ENCODE measurements at places on chromosomes 5 and 9.

DNA sequence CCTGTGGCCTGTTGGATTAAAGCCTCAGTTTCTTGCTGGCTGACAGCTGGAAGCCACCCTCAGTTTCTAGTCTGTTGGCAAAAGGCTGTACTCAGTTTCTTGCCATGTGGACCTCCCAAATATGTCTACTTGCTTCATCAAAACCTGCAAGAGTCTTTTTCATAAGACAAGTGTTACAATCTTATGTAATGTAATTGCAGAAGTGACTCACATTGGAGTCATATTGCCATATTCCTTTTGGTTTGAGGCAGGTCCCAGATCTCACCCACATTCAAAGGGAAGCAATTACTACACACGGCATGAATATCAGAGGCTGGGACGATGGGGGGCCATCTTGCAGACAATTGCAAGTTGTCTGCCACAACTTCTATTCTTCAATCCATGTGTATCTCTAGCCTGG lies 286.7 kb upstream of the IL12B start:
- DNase-seq: no peak

DNA sequence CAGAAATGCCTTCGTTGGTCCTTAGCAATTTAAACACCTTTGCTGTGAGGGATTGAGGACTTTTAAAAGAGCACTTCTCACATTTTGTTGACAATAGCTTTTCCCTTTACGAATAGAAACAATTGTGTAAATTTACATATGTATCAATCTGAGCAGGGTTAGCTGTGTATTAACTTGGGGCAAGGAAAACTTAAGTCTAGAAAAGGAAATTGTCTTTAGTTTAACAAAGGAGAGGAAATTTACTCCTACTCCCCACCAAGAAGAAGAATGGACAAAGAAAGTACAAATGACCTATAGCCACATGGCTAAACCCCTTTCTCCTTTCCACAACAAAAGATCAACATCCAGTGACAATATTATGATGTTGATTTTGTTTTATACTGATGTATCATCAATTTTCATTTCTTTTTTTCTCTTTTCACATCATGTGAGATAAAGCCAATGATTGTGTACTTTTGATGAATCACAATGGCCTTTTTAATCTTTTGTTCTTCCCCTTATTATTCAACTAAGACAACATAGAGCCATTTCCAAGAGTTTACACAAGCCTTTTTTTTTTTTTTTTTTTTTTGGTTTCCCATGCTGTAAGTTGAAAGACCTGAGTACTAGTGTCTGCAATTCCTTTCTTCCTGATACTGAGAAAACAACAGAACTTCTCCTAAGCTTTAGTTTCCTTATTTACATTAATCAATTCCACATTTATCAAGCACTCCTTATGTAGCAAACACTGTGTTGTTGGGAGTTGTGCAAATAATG lies 19.0 kb downstream of the FOXB2 start:
- no peak for DNase-seq

DNA sequence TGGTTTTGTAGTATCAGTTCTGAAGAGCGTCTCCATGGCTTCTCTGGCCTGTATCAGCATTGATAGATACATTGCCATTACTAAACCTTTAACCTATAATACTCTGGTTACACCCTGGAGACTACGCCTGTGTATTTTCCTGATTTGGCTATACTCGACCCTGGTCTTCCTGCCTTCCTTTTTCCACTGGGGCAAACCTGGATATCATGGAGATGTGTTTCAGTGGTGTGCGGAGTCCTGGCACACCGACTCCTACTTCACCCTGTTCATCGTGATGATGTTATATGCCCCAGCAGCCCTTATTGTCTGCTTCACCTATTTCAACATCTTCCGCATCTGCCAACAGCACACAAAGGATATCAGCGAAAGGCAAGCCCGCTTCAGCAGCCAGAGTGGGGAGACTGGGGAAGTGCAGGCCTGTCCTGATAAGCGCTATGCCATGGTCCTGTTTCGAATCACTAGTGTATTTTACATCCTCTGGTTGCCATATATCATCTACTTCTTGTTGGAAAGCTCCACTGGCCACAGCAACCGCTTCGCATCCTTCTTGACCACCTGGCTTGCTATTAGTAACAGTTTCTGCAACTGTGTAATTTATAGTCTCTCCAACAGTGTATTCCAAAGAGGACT lies 1.5 kb downstream of the GPR21 start:
- DNase-seq: no peak

GRCh38 chr5:124719113-124719967 lies 27.1 kb downstream of the ZNF608 start:
- no peak for DNase-seq

GRCh38 chr5:72878854-72879253 lies 62.4 kb downstream of the TNPO1 start:
- no peak for DNase-seq

GRCh38 chr9:122904466-122904822 lies 715 bp downstream of the RC3H2 start:
- peak; percentile 54 for DNase-seq

DNA sequence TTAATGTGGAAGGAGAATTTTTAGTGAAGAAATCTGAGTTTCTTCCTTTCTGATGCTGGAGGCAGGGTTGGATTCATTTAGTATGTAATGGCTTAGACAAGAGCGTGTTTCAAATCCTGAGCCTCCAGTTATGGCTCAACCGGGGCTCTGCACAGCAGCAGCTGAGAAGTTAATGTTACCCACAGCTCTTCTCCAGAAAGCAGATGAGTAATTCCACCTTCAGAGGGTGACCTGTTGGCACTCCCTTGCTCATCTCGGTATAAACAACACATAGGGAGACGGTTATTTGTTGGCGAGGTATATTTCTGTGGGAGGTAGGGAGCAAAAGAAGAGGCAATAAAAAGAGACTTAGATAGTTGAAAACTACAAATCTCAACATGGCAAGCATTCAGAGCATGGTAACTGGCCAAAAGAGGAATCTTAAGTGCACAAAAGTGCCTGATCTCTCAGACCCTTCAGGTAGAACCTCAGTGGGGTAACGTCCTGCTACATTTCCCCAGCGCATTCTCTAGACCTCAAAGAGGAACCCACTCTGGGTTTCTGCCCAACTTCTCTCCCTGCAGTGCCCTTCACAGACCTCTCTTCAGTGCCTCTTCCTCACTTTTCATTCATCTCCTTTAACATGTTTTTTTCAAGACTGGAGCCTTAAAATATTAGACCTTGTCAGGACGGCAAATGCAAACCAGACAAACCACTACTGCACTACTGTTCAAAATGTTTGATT lies 417.5 kb upstream of the ADAMTSL1 start:
- DNase-seq: no peak

DNA sequence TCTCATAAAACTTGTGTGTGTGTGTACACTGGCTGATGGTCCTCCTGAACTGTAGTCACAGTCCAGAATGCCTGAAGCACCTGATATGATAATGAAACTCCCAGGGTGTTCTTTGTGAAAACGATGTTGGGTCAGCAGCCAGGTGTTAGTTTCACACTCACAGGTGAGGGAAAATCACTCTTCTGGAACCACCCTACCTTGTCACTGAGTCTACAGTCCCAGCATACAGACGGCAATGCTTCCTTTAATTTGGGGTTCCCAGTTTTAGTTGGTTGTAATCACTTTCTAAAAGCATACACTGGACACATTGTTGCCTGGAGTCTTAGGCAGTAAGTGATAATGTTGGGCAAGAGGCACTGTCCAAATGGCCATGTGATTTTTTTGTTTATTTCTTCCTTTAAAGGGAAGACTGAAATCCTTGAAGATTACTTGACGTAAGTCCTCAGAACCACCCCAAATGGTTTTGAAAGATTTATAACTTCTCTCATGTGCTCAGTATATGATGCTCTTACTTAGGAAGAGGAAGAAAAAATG lies 18.2 kb upstream of the MGAT1 start:
- DNase-seq: no peak

- DNase-seq: no peak
Measured at GRCh38 chr9:90107040-90107725, 502.4 kb downstream of the GADD45G start.

DNA sequence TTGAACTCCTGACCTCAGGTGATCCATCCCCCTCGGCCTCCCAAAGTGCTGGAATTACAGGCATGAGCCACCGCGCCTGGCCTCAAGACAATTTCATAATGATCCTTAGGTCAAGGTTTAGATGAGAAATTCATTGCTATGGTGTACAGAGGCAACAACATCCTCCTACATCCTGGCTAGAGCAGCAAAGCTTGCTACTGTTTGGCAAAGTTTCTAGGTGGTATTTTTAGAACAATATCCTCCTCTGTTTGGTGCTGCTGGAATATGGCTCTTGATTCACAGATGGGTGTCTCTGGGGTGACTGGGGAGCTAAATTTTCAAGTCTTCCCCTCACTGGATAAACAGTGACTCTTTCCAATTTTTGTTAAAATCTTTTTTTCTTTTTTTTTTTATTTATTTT lies 30.6 kb downstream of the CRHBP start:
- DNase-seq: no peak

- no peak for DNase-seq
Measured at GRCh38 chr5:33611877-33612276, 171.1 kb downstream of the TARS1 start.

- no peak for DNase-seq
Measured at GRCh38 chr5:90949469-90950358, 391.1 kb downstream of the ADGRV1 start.

- no peak for DNase-seq
Measured at GRCh38 chr9:98720402-98720801, 11.7 kb upstream of the GABBR2 start.

- DNase-seq: peak; percentile 85
Measured at GRCh38 chr5:136769900-136770684, 404.7 kb upstream of the TRPC7 start.

- peak; percentile 66 for DNase-seq
Measured at GRCh38 chr5:11346336-11346735, 557.9 kb downstream of the CTNND2 start.

GRCh38 chr9:91727316-91727861 lies 222.6 kb downstream of the ROR2 start:
- peak; percentile 51 for DNase-seq

DNA sequence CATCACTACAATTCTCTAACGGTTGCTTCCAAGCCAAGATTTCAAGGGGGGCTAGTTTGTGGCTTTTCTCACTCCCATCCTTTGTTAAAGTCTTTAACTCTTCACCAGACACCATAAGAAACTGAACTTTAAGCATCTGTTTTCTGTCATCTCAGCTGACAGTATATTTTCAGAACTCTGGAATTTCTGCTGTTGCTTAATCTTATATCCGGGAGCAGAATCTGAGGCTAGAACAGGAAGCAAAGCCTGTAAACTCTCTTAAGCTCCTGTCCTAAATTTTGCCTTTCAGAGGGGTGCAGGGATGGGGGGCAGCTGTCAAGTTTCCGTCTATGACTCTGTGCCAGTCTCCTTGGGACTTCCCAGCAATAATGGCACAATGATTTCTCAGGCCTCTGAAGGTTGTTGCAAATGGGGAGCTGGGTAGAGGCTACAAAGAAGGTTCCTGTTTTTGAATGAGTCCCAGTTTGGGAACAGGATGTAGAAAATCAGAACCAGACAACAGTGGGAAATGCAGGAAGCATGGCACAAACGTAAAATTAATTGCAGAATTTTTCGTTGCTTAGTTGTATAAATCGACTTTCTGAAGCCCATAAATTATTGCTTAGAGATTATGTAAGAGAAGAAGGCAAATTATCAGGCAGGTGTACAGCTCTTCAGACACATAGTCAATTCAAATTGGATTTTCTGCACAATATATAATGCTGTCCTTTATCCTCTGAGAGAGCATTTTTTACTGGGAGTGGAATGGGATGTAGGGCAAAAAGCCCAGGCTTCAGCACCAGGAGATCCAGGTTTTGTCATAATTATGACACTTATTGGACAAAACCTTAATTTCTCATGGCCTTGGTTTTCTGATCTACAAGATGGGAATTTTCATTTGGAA lies 430.9 kb downstream of the DMAC1 start:
- no peak for DNase-seq

DNA sequence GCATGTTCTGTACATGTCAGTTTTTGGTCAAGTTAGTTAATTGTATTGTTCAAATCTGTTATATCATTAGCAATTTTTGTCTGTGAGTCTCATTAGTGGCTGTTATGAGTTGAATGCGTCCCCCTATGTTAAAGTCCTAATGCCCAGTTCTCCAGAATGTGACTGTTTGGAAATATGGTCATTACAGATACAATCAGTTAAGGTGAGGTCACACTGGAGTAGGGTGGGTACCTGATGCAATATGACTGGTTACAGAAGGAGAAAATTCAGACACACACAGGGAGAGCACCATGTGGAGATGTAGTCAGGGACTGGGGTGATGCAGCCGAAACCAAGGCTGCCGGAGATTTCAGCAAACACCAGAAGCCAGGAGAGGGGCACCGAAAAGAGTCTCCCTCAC lies 15.1 kb downstream of the NMRK1 start:
- no peak for DNase-seq

- DNase-seq: no peak
Measured at GRCh38 chr5:90626493-90626892, 67.9 kb downstream of the ADGRV1 start.

DNA sequence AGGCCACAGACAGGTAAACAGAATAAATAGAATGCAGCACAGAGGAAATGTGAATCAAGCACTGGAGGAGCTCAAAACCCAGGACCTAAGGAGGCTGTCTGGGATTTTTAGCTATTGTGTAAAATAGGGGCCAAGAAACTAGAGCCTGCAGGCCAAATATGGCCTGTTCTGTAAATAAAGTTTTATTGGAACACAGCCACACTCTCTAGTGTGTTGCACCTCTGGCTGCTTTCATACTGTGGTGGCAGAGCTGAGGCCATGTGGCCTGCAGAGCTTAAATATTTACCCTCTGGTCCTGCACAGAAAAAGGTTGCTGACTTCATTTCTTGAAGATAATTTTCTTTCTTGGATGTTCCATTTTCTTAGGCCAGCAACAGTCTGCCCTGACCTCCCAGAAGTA lies 136.4 kb downstream of the WDR41 start:
- DNase-seq: no peak

- no peak for DNase-seq
Measured at GRCh38 chr9:126830827-126831226, 26.0 kb downstream of the ZBTB43 start.

DNA sequence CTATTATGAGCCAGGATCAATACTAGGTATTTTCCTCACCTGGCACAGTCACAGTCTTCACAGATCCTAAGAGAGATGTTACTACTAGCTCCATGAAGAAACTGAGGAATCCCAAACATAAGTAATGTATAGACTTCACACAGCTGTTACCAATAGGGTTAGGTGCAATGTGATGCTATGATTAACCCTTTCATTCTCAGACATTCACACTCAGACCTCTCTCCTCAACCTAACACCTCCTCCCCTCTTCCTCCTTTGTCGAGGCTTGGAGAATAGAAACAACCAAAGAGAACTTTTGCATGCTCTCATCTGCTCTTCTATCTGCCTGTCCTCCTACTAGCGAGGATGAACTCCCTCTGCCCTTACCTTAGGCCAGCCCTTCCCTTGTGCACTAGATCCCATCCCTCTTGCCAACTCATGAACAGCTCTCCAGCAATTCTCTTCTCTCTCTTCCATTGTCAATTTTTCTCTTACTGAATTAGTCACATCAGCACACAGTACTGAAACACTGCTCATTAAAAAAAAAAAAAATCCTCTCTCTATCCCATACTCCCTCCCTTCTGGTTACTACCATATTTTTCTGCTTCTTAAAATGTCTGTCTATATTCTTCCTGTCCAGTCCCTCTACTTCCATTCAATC lies 47.7 kb downstream of the MAPKAP1 start:
- DNase-seq: no peak
